Stimulated activated CD4-positive, alpha-beta T cell treated with anti-CD3 and anti-CD28 coated beads, Interleukin-4, amount 100 ng/mL, for 4 hours (primary cell): ENCODE measurements at places on chromosomes 1 and 21.

- no peak for DNase-seq
Observed at GRCh38 chr1:231634323-231635013, 7.9 kb downstream of the DISC1 start.

GRCh38 chr1:84436876-84437655 is 38.8 kb downstream of the DNASE2B start:
- DNase-seq, result no peak

GRCh38 chr1:59816318-59816878 is 1.6 kb downstream of the HOOK1 start:
- no peak for DNase-seq

GRCh38 chr1:115648717-115649691 is 7.2 kb downstream of the VANGL1 start:
- DNase-seq, result no peak

- DNase-seq, result peak; percentile 16
Observed at GRCh38 chr1:41282679-41283317, 40.7 kb upstream of the SCMH1 start.

DNA sequence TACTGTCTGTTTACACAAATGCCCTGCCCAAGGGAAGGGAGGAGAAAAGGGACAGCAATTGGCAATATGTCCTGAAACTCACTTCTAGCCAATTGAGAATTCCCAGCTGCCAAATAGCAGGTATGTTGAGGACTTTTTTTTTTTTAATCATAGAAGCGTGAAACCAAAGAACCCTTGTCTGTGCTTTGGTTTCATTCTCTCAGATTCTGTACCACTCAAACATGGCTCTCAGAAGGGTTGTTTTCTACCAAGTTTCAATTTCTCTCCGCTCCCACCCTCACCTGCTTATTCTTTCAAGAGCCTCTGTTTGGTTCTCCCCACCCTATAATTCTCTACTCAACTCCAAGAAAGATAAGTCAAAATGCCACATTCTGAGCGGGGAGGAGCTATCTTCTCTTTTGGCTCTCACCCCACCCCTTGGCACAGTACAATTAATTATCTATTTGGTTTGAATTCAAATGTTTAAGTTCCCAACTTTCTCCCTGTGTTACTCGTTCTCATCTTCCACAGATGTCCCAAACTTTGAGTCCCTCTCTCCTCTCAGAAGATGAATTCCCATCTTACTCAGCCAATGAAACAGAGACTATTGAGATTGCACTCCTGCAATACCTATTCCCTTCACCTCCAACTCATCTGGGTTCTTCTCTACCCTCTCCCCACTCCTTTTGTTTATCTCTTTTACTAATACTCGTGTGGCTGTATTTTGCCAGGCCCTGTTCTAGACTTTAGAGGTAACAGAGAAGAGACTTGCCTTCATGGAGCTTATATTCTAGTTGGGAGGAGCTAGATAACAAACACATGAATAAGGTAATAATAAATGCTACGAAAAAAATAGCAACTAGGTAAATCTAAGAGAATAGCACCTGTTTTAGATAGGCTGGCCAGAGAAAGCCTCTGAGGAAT is 3.9 kb upstream of the TP53BP2 start:
- DNase-seq, result no peak

GRCh38 chr1:17557986-17558385 is 18.5 kb downstream of the ARHGEF10L start:
- no peak for DNase-seq

GRCh38 chr1:35452106-35452774 is 105.0 kb downstream of the KIAA0319L start:
- DNase-seq, result no peak

DNA sequence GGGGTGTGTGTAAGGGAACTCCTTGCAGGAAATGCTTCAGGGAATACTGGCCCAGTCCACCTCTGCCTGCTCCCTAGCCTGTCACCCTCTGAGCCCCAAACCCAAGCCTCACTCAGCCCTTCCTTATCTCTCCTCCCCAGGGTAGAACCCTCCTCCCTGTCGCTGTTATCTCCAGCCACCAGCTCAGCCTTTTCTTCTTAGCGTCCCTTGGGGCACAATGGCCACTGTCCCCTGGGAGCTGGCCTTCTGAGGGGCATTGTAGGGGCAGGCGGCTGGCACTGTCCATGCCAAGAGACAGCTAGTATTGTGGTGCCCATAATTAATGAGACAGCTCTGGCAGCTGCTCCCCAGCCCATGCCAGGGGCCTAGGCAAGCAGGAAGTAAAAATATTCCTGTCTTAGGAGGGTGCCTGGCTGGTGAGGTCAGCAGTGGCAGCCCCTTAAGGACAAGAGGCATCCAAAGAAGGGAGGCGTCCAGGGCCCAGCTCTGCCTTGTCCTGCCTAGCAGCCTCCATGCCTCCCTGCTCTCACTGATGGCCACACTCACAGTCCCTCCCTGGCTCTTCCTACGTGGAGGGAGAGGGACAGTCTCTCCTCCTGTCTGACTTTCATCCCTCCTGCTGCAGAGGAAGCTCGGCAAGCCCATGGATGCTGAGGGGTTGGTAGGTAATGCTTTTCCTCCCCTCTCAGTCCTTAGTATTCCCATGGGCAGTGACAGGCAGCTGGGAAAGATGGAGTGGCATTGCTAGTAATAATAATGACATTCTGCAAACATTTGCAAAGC is 37.5 kb downstream of the KCNQ4 start:
- DNase-seq, result no peak

- DNase-seq, result no peak
Observed at GRCh38 chr1:40978886-40979240, 633 bp upstream of the CTPS1 start.

- DNase-seq, result no peak
Observed at GRCh38 chr1:248696261-248696660, 6.3 kb downstream of the OR14I1 start.

GRCh38 chr1:51623025-51623424 is 6.1 kb downstream of the OSBPL9 start:
- DNase-seq, result no peak

DNA sequence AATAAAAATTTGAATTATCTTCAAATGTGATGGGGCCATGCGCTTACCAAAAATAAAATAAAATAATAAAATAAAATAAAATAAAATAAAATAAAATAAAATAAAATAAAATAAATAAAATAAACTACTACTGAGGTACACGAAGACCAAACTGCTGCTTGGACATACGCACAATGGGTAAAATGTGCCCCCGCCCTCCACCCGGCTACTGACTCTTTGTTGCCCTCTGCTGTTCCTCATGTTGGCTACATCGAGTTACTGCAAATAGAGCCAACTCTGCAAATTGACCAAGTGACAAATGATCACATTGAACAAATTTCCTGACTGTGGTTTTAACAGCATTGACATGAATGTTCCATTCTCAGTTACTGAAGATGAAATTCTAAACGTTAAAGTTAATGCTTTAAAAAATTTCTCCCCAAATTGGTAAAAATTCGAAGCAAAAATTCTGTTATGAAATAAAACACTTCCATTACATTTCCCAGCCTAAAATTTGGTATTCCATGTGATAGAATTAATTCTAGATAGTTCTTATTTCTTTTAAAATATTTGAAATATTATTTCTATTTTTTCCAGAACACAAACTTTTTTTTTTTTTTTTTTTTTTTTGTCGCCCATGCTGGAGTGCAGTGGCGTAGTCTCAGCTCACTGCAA is 18.8 kb upstream of the MAP1LC3C start:
- DNase-seq, result peak; percentile 5

- no peak for DNase-seq
Observed at GRCh38 chr1:41365772-41366454, 4.7 kb downstream of the FOXO6 start.

GRCh38 chr1:17669866-17670451 is 85.2 kb upstream of the ACTL8 start:
- DNase-seq, result no peak

- no peak for DNase-seq
Observed at GRCh38 chr1:189211742-189212141, 1265.9 kb downstream of the BRINP3 start.

DNA sequence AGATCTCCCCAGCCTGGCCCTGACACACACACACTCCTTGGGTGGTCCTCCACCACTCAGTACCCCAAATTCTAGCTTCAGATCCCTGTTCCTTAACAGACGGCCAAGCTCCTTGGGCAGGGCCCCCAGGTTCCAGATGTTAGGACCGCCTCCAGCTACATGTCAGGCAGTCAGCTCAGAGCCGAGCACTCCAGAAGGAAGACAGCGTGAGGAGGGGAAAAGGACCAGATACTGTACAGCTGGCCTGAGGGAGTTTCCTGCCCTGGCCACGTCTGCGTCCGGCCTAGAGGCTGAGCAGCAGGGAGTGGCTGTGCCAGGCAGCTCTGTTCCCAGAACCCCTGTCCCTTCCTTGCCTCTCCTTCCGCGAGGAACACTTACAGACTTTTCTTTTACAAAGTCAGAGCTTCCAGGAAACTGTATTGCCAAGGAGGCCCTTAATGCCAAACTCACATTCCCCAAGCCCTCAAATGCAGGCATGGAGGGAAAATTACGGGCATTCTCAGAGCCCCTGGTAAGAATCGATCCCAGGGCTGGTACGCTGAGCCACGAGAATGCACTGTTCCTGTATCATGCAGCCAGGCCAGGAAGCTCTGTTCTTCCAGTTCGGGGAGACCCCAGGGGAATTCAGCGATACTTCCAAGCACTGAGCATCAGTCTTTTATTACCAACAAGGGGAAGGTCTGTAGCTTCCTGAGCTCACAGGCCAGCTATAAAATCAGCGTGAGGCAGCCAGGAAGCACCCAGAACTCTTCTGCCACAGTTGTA is 45.2 kb upstream of the CNTN2 start:
- DNase-seq, result no peak

DNA sequence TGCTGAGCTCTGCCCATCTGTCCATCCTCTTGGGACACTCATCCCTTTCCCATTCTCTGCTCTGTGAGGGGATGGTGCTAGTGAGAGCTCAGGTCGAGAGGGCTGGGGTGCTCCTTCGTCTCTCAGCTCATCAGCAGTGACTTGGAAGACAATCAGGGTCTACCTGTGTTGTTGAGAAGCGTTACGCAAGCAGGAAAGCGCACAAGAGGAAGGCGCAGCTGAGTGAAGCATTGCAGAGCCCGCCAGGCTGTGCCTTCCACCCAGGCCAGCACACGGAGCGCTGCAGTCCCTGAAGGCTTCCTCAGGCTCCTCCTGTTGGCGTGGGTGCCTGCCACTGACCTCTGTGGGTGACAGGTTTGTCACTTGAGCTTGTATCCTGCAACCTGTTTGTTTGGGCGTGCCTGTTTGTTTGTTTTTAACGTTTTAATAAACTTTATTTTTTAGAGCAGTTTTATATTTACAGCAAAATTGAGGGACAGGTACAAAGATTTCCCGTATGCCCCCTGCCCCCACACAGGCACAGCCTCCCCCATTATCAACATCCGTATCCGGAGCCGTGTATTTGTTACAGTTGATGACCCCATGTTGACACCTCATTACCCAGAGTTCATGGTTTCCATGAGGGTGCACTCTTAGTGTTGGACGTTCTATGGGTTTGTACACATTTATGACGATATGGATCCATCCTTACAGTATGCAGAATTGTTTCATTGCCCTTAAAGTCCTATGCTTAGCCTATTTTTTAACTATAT is 36.7 kb downstream of the ADARB1 start:
- no peak for DNase-seq

- DNase-seq, result no peak
Observed at GRCh38 chr1:3248155-3249141, 179.4 kb downstream of the PRDM16 start.

- DNase-seq, result no peak
Observed at GRCh38 chr1:100240631-100241030, 9.0 kb downstream of the DBT start.

GRCh38 chr1:202016811-202017748 is 6.7 kb downstream of the ELF3 start:
- no peak for DNase-seq

- DNase-seq, result no peak
Observed at GRCh38 chr21:38669186-38669585, 136.5 kb upstream of the ETS2 start.

- no peak for DNase-seq
Observed at GRCh38 chr1:219790834-219791615, 137.3 kb downstream of the SLC30A10 start.

GRCh38 chr1:168298446-168298845 is 17.8 kb downstream of the TBX19 start:
- no peak for DNase-seq

- DNase-seq, result no peak
Observed at GRCh38 chr1:224052772-224053171, 61.1 kb upstream of the FBXO28 start.

GRCh38 chr1:30242168-30242567 is 481.2 kb downstream of the MATN1 start:
- DNase-seq, result no peak

DNA sequence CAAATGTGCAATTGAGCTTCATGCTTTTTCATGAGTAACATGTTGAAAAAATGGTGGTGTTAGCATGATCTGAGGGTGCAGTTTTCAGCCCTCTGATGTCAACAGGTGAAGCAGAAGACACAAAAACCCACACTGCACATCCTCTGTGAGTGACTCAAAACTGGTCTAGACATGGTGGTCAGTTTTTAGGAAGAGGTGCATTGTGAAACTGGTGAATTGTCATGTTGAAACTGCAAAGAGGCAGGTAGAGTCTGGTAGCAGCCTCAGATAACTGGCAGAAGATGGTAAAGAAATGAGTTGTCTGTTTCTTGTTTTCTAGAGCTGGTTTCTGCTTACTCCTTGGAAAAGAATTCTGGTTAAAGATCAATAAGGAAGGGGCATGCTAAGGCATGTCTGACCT is 97.3 kb upstream of the HMCN1 start:
- no peak for DNase-seq

GRCh38 chr1:75097654-75098053 is 36.5 kb upstream of the LHX8 start:
- DNase-seq, result no peak

- no peak for DNase-seq
Observed at GRCh38 chr1:69269491-69269890, 298.2 kb upstream of the LRRC7 start.

GRCh38 chr1:184788970-184789369 is 34.3 kb upstream of the EDEM3 start:
- no peak for DNase-seq

DNA sequence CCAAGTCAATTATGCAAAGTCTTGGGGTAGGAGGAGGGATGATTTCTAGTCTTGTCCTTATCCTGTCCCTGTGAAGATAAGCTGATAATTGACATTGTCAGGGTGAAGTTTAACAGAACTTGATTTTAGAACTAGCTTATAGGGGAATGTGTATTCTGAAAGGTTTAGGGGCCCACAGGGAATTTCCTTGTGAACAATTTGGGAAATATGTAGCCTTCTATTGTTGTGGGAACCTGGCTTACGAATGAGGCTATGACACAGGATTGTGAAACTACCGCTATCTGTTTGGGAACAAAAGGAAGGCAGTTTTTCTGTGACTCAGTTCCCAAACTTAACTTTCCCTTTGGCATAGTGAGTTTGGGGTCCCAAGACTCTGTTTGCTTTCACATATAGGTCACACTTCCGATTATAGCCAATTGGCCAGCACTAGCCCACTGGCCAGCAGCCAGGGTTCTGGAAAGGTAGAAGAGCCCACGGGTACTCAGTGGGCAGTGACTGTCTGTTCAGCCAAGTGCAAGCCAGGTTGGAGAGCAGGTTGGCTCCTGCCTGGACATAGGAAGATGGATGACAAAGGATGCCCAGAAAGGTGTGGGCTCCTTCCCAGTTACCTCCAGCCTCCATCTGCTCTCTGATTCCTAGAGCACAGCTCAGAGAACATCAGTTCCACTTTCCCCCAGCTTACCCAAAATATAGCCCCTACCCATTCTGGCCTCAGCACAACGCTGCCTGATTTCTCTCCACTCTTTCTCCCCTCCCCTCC is 35.5 kb downstream of the H3-3A start:
- DNase-seq, result no peak
